T-helper 2 cell treated with Interferon-gamma antibody and Interleukin-4, amounts not matched to agents 100 ng/mL and 5 ng/mL, for 36 hours (primary cell): ENCODE measurements at places on chromosomes 7 and 10. TPM values are rescaled to one million over a fixed set of nuclear protein-coding genes. Genes with fewer than 3 reads are reported as not detected.

GPR15LG gene
- total RNA-seq = not detected in 2 replicates

VPS37D gene
- total RNA-seq = 0.14 TPM in 1 of 2 replicates, not detected in the other

GRM3 gene
- not detected in 2 replicates for total RNA-seq

GBX1 gene
- not detected in 2 replicates for total RNA-seq

INSYN2A gene
- not detected in 2 replicates for total RNA-seq

ANLN gene
- total RNA-seq = 67.2 and 73.8 TPM in 2 replicates

UTF1 gene
- total RNA-seq = not detected in 2 replicates

SPDYE18 gene
- 0.32 and 1.0 TPM in 2 replicates for total RNA-seq

EIF4EBP2 gene
- 61.7 and 62.3 TPM in 2 replicates for total RNA-seq

UCMA gene
- not detected in 2 replicates for total RNA-seq

SEPTIN7 gene
- total RNA-seq = 247 and 249 TPM in 2 replicates

ORC5 gene
- 24.8 and 25.4 TPM in 2 replicates for total RNA-seq

GSTO2 gene
- 0.66 and 0.73 TPM in 2 replicates for total RNA-seq

FOXP2 gene
- not detected in 2 replicates for total RNA-seq

PIK3CG gene
- 35.5 and 36.8 TPM in 2 replicates for total RNA-seq

HMX3 gene
- total RNA-seq = not detected in 2 replicates

SORCS1 gene
- total RNA-seq = not detected in 2 replicates

GIMAP4 gene
- total RNA-seq = 198 TPM in 2 replicates

C7orf57 gene
- total RNA-seq = 0.11 TPM in 1 of 2 replicates, not detected in the other

AKR1D1 gene
- total RNA-seq = not detected in 2 replicates

KCNMA1 gene
- total RNA-seq = 0.39 TPM in 1 of 2 replicates, not detected in the other

MCM10 gene
- 61.7 and 65.0 TPM in 2 replicates for total RNA-seq
